ENCODE measurements at places on chromosomes 2 and 18. TPM values are rescaled to one million over a fixed set of nuclear protein-coding genes. Genes with fewer than 3 reads are reported as not detected.

The MATN3 gene
- 13.4 TPM for total RNA-seq

The IL1RL2 gene
- total RNA-seq, result not detected

The MYOM1 gene
- not detected for total RNA-seq

The RAX gene
- not detected for total RNA-seq

The EML6 gene
- 0.67 TPM for total RNA-seq

The MTIF2 gene
- total RNA-seq, result 63.9 TPM

The RESP18 gene
- total RNA-seq, result not detected

The SAP130 gene
- total RNA-seq, result 11.1 TPM

The BOLL gene
- total RNA-seq, result not detected

The MAIP1 gene
- total RNA-seq, result 29.8 TPM

The LONRF2 gene
- 5.0 TPM for total RNA-seq

The CRYBA2 gene
- total RNA-seq, result not detected

GRCh38 chr2:40226637-40227036 is 225.3 kb downstream of the SLC8A1 start:
- DNase-seq, result no peak

DNA sequence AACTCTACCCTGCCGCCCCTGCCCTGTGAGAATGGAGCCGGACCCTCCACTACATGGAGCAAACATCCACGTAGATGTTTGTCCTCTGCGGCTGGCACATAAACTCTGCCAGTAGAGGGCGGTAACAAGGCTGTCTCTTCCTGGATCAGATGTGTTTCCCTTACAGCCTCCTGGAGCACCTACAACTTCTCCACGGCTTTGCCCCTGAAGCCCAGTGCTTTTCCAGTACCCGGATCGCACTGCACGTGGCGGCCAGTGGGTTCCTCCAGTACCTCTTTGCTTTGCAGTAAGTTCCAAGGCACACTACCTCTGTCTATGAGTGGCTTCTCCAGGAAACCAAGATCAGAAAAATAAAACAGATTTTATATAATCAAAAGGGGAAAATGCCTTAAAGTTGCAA is 651.3 kb downstream of the DCDC2C start:
- DNase-seq, result no peak

- no peak for DNase-seq
Observed at GRCh38 chr2:173511942-173512341, 157.3 kb downstream of the CDCA7 start.

- peak; percentile 55 for DNase-seq
Observed at GRCh38 chr18:4068552-4069158, 386.5 kb downstream of the DLGAP1 start.

GRCh38 chr2:165173215-165173614 is 30.6 kb downstream of the SCN3A start:
- no peak for DNase-seq

GRCh38 chr18:26745288-26746181 is 120.0 kb downstream of the AQP4 start:
- no peak for DNase-seq

DNA sequence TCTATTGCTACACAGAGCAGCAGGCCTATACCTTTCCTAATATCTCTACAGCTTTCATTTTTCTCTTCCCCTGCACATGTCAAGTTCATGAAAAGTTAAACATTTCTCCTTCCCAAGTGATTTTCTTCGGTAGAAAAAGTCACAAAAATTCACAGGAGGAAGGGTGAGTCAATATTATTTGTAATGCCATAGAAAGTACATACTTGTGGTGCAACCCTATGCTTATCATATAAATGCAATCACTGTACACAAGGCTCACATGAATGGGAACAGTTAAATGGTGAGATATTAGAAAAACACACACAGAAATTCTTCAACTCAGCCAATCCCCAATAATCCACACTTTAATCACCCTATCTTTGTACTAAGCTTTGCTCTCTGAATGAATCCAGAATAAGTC is 651.6 kb downstream of the LRRTM4 start:
- DNase-seq, result no peak

DNA sequence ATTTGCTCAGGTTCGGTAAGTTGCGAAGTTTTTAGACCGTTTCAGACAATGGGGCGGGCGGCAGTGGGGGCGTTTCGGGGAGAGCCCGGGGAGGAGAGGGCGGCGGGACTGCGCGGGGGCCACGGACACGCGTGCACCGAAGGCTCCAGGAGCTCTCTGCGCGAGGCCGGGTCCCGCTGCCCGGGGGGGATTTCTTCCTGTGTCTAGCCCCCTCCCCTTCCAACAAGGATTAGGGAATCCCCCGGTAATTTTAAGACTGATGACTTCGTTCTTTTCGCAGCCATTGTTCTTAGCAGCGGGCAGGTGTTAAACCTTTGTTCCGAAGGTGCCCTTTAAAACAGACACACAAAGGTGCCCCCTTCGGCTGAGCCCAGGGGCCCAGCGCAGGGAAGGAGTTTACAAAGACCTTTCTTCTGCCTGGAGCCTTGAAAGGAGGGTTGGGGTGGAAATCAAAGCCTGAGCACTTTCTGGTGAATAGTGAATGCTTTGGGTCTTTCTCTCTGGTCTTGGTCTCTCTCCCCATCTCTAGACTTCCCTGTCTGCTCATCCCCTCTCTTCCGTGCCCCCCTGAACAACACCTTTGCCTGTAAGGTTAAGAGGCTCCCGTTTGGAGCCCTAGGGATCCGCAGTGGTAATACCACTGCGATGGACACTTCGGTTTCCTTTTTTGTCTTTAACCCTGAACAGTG is 2.1 kb downstream of the TRIB2 start:
- DNase-seq, result no peak

DNA sequence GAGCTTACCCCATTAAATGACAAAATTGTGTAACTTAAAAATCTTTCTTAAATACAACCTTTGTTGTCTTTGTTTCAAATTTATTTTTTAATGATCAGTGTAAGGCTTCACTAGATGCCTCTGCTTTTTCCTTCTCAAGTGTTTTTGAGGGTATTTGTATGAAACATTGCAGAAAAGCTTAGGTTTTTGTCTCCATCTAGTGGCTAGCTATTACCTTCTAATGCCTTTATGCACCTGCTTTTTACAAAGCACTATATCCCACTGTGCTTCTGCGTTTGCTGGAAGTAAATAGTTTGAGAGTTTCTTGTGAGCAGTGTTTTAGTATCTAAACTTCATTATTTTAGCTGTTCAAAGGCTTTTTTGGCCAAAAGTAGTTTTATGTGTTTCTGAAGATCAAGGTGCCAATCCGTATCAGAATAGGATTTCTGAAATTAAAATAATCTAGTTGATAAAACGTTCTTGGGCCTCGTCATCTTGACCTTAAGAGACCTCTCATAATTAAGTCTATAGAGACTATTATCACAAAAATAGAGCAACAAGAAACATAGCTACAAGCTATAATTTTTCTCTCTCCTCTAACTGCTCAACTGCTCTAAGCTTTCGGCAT is 47.0 kb downstream of the IWS1 start:
- peak; percentile 74 for DNase-seq

GRCh38 chr2:161068670-161069069 is 91.6 kb upstream of the TANK start:
- no peak for DNase-seq

GRCh38 chr2:67548317-67549201 is 151.4 kb downstream of the ETAA1 start:
- no peak for DNase-seq

- no peak for DNase-seq
Observed at GRCh38 chr2:40367032-40367431, 84.9 kb downstream of the SLC8A1 start.

- no peak for DNase-seq
Observed at GRCh38 chr2:229636571-229636970, 77.8 kb downstream of the DNER start.

DNA sequence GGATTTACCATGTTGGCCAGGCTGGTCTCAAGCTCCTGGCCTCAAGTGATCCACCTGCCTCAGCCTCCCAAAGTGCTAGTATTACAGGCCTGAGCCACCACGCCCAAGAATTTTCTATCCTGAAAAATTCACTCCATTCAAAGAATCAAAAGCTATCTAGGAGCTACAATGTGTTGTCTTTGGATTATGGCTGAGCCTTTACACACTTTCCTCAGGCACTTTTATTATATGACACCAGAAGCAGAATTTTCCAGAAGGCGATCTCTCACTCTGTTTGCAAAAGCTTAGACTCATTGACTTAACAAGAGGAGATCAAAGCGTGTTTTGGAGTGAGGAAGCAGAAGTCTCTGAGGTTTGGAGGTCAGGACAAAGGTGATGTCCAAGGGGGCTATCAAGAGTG is 3.6 kb downstream of the FAM124B start:
- no peak for DNase-seq

- no peak for DNase-seq
Observed at GRCh38 chr18:64800151-64800550, 651.3 kb upstream of the LINC00305 start.

- no peak for DNase-seq
Observed at GRCh38 chr2:108531674-108532055, 2.6 kb upstream of the LIMS1 start.

GRCh38 chr2:208363485-208363884 is 43.1 kb upstream of the PTH2R start:
- peak; percentile 85 for DNase-seq

DNA sequence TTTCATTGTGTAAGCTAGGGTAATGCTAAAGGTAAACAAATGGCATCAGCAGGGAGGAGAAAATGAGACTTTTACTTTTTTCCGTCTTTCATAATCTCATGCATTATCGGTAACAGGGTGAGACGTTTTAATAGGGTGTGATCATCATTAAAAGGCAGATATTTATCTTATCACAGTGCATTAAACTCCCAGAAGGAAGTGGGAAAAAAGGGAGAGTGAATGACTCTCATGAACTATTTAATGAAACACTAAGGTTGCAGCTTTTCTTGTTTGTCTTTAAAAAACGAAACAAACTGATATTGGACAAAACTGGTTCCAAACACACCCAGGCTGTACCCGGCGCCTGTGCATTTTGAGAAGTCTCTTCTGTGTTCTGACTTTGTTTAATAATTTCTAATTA is 1936.8 kb upstream of the PIK3C3 start:
- no peak for DNase-seq

GRCh38 chr2:230761704-230762103 is 49.1 kb downstream of the CAB39 start:
- no peak for DNase-seq

DNA sequence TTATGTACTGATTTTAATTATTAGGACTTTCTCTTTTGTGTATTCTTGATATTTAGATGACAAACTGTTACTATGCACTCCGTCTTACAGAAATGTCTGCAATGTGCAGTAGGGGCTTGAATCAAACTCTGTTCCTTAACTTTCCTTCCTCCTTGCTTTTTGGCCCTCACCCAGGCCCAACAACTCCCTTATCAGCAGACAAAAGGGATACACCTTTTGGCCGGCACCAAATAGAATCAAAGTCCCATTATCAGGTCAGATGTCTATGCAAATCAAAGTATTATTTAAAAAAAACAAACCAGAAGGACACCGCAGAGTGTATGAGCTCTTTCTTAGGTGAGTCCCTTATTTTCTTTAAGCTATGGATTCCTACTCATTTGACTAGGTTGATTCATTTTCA is 116.3 kb upstream of the SERPINE2 start:
- DNase-seq, result no peak

DNA sequence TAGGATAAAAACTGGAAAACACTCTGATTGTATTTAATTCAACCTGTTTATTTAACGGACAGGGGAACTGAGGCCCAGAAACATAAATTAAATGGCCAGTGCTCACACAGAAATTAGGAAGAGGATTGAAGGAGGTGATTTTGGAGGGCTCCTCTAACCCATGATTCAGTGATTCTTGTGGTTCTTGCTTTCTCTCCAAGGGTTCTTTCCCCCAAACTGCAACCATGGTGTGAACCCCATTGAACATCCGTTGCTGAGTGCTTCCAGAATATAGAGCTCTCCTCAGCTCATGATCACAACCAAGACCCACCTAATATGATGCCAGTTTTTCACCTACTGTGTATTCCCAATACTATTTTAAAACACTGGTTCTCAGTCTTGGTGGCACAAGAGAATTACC is 41.4 kb downstream of the BMP10 start:
- DNase-seq, result no peak

- no peak for DNase-seq
Observed at GRCh38 chr2:23628926-23629771, 244.2 kb downstream of the KLHL29 start.

DNA sequence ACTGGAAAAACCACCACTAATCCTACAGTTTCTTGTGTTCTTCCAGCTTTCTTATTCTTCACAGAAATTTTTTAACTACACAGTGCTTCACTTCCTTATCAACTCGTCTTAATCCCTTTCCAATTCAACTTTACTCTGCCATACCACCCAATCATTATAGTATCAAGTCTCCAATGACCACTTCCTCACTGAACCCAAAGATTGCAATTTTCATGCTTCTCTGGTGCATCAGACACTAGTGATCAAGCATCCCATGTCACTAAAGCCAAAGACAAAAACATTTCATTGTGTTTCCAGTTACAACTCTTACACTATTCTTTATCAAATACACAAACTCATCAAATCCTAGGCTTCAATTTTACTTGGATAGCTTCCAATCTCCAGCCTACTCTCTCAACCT is 9.5 kb downstream of the CHAC2 start:
- DNase-seq, result no peak

DNA sequence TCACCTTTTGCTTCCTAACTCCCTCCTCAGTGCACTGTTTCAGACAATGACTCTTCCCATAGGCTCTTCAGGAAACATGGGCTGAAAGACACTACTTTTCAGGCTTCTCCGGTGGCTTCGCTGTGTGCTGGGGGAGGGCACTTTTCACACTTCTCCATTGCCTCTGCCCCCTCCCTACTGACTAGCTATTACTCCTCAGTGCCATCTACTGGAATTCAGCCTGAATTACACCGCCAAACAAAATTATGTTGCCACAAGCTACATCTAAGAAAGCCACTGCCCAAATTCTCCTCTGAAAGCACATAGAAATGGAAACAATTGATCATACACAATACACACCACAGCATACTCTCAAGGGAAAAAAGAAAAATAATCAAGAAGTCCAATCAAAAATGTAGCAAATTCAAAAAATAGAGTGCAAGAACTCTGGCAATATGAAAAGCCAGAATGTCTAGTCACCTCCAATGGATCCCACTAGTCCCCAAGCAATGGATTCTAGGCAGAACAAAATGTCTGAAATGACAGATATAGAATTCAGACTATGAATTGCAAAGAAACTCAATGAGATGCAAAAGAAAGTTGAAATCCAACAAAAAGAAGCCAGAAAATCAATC is 1139.4 kb upstream of the GYPC start:
- DNase-seq, result peak; percentile 8

DNA sequence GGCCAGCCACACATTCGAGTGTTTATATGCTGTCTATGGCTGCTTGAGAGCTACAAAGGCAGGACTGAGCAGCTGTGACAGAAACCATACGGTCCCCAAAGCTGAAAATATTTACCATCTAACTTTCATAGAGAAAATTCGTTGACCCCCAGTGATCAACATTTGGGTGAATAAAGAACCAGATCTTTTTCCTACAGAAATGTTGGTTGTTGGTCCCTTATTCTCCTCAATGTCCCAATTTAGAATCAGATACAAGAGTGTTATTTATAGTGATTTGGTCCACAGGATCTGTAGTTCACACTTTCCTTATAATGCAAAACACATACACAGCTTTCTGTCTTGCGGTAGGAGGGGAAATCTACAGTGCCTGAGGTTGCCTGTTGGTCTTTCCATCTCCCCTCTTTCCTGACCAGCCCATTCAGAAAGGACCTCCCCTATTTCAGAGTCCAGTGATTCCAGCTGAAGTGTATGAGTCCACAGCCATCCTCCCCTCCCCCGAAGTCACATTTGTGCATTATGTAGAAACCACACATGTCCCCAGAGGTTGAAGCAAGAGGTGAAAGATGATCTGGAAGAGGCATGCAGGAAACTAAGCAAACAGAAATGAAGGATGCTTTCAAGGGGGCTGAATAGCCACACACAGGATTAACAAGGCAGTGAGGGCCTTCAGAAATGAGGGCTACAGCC is 61.9 kb downstream of the SPRED2 start:
- no peak for DNase-seq

GRCh38 chr2:178796079-178796677 is 11.0 kb downstream of the TTN start:
- peak; percentile 48 for DNase-seq

Measured in A172 (cell line).